ENCODE measurements at places on chromosomes 13 and 19.

DNA sequence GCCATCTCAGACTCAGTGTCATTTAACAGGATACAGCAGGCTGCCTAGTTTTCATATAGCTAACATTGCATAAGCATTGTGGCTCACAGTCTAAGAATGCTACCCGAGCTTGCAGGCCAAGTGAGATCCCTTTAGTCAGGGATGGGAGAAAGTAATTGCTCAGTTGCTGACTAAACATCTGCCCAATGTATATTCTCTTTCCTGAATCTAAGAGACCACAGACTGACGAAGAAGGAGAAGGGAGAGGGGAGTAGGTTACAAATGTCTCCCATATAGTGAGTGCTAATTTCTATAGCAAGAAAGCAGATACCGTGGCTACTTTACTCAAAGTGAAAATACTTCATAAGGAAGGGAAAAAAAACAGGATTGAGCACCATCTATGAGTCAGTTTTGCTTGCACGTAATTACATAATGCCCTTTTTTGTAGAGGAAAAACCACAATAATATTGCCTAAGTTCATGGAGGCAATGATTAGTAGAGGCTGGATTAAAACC is 453.9 kb downstream of the COG6 start:
- peak; percentile 52 for DNase-seq

DNA sequence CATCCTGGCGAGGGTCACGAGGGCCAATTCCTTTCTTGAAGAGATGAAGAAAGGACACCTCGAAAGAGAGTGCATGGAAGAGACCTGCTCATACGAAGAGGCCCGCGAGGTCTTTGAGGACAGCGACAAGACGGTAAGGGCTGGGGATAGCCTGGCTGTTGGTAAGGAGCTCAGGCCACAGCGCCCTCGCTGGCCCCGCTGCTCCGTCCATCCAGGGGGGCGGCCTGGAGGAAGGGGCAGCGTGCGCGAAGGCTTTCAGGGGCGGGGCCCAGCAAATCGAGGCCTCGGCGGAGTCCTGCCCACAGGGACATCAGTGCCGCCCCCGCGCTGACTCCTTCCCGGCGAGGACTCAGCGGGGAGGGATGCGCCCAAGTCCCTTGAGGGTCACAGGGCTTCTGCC is 6.9 kb downstream of the F10 start:
- peak; percentile 57 for DNase-seq

GRCh38 chr19:35708391-35708790 is 4.0 kb downstream of the ZBTB32 start:
- DNase-seq = no peak

DNA sequence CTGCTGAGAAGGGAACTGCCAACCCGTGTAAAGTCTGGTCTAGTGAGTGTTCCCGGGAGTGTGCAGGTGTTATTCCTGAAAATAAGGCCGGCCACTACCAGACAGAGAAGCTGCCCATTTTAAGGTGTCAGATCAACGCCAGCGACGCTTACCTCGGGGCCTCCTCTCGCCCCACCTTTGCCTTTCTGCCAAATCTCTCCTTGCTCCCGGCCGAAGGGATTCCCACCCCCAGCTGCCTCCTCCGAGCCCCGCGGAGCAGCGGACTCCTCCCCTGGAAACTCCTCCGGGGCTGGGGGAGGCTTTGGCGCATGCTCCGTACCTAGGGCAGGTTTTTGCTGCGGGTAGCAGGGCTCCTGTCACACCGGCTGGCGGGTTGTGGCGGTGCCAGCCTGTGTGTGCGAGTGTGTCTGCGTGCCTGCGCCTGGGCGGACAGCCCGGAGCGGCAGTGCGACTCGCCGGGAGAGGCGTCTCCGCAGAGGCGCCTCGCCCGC is at the start of gene HS6ST3:
Gene HS6ST3, plus strand, starts transcription at position 359 of the 491 bp plus-strand sequence.
- peak; percentile 87 for DNase-seq

DNA sequence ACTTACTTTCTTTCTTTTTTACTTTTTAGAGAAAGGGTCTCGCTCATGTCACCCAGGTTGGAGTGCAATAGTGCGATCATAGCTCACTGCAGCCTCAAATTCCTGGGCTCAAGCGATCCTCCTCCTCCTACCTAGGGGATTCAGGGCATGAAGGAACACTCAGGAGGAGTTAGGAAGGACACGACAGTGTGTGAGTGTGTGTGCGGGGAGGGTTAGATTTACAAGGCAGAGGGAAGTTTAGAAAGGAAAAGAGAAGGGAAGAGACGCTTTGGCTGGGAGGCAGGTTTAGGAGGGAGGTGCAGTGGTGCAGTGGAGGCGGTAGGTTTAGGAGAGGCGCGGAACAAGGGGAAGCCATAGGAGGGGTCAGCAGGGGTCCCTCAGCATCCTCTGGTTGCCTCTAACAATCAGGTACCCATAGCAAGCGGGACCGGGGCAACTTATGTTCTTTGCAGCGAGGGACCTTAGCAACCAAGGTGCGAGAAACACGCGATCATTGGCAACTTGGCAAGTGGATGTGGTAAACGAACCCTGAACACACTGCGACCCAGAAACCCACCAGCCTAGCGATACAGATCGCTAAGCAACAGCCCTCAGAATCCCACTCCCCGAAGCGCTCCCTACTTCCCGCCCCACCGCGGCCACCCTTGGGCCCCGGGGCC is 501 bp downstream of the SIRT2 start:
- DNase-seq = peak; percentile 52

GRCh38 chr13:113565526-113566226 is 18.9 kb upstream of the TFDP1 start:
- peak; percentile 43 for DNase-seq

- no peak for DNase-seq
Observed at GRCh38 chr19:42293540-42293939, 8.4 kb upstream of the PRR19 start.

DNA sequence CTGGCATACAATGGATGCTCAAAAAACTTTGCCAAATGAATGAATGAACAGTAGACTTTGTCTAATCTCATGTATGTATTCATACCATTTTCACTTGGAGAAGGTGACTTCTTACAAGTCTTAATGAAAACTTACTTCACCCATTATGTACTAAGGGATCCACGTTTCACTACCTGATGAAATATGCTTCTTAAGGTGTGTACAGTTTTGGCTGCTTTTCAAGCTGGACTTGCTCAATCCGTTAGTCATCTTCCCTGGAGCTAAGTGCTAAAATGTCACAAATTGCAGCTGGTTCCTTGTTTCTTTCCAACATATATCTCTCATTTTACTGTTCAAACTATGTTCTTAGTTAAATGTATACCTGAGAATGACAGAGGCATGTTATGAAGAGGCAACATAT is 4.2 kb upstream of the CCNA1 start:
- DNase-seq = no peak

- no peak for DNase-seq
Observed at GRCh38 chr19:55419624-55420236, 12.1 kb upstream of the UBE2S start.

DNA sequence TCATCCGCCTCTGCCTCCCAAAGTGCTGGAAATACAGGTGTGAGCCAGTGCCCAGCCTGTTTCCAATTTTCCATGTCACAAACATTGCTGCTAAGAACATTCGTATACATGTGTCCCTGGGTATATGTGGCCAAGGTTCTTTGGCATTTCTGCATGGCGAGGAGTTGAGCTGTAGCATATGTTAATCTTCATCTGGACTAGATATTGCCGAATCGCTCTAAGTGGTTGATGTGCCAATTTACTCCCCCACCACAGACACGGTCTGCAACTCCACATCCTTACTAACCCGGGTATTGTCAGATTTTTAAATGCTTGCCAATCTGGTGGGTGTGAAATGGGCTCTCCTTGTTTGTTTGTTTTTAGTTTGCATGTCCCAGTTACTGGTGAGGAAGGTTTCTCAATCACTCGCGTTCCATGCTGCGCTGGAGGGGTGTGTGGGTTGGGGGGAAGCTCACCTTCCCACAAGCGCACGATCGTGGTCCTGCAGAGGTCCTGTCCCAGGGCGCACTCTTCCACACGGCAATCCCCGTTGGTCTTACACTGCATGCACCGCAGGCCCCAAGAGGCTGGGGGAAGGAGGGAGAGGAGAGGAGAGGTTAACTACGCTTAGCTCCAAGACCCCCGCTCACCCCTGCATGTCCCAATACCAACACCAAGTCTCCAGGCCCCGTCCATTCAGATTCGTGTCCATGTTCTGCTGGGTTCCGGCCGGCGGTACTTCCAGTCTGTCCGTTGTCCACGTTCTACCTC is 2.7 kb downstream of the PLAUR start:
- no peak for DNase-seq

GRCh38 chr13:40456979-40457553 is 209.4 kb downstream of the FOXO1 start:
- DNase-seq = peak; percentile 51

DNA sequence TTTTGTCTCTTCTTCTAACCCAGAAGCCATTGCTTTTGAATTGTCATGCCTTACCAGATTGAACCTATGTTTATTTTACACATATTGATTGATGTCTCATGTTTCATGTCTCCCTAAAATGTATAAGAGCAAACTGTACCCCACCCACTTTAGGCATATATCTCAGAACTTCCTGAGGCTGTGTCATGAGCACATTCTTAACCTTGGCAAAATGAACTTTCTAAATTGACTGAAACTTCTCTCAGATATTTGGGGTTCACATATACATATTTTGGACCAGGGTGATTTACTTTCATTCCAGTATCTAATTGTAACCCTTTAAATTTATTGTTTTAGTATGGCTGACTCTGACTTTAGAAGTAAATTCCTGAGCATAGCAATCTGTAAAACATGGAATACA is 723.9 kb upstream of the PCDH20 start:
- DNase-seq = no peak

DNA sequence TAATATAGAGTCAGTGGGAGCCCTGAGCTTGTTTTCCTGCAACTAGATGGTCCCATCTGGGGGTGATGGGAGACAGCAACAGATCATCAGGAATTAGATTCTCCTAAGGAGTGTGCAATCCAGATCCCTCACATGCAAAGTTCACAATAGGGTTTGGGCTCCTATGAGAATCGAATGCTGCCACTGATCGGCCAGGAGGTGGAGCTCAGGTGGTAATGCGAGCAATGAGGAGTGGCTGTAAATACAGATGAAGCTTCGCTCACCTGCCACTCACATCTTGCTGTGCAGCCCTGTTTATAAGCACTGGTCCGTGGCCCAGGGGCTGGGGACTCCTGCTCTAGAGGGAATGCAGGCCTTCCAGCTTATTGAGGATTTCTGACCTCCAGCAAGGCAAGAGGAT is 5.7 kb downstream of the ZNF558 start:
- no peak for DNase-seq

- DNase-seq = peak; percentile 98
Observed at GRCh38 chr19:34501339-34502320, 20.1 kb downstream of the WTIP start.

GRCh38 chr13:22549126-22549525 is 631.7 kb upstream of the SGCG start:
- DNase-seq = no peak

GRCh38 chr13:114235697-114236096 is 1.0 kb downstream of the CDC16 start:
- DNase-seq = no peak

DNA sequence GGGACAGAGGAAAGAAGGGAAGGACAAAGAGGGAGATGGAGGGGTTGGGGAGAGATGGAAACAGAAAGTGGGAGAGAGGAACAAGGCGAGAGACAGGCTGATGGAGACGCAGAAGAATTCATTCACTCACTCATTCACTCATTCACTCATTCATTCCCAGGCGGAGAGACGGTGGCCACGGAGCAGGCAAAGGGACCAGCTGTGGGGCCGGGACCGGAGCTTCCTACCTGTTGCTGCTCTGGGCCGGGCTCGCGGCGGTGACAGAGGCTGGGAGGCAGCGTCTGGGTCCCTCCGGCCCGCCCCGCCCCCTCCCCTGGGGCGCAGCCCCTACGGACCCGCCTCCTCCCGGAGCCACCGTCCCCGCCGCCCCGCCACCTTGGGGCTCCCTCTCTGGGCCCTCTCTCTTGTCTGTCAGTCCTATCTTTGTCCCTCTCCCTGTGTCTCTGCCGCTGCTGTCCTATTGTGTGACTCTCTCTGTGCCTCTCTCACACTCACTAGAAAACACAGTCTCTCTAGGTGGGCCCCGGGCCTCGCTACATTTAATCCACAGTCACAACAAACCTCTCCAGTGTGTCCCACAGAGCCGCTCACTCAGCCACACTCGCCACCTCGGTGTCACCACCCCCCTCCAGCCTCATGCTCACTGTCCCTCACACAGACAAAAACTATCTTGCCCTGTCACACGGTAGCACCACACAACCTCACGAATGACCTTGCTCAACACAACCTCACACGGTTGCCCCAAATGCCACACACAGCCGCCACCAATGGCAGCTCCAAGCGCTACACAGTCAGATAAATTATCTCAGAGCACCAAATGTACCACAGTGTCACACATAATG is at the start of gene GNG8:
Gene GNG8, minus strand, starts transcription at position 283 of the 842 bp plus-strand sequence. CDS start 1,520 bp downstream, outside the sequence.
- DNase-seq = no peak

DNA sequence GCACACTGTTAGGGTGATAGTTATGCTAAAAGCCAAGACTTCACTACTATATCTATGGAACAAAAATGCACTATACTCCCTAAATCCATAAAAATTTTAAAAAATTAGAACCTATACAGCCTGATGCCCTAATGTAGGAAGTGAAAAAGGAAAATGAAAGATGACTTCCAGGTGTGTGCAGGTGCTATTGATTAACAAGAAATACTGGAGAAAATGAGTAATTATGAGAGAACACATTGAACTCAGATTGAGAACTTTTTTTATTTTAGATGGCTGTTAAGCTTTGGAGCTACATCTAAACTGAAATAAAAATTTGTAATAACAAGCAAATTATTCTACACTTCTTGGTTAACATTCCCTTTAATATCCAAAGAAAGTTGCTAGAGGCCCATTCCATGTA is 1015.7 kb downstream of the PCDH9 start:
- no peak for DNase-seq

DNA sequence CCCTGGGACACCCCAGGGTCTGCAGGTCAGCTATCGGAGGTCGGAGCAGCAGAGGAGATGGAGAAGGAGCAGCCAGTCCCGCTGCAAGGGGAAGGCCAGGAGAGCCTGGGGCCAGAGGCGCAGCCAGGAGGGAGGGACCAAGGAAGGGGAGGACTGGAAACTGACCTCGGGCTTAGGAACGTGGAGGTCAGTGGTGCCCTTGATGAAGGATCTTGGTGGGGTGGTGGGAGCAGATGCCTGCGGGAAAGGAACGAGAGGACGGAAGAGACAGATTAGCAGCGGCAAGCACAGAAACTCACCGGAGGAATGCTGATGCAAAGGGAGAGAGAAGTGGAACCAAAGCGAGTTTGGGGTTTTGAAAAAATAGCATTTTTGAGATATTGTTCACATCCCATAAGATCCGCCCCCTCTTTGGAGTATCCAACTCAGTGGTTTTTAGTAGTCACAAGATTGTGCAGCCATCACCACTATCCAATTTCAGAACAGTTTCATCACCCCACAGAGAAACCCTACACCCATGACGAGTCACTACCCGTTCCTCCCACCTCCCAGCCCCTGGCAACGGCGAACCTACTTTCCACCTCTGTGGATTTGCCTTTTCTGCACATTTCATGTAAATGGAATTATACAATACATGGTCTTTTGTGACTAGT is 22.1 kb downstream of the PLEKHF1 start:
- no peak for DNase-seq

GRCh38 chr13:43804461-43805070 is 17.8 kb upstream of the ENOX1 start:
- DNase-seq = no peak

Measured in islet precursor cell (in vitro differentiated cells).